ENCODE measurements at places on chromosomes 13 and 19. TPM values are rescaled to one million over a fixed set of nuclear protein-coding genes. Genes with fewer than 3 reads are reported as not detected.
A peak's percentile ranks its signal among the peaks of the same experiment; 100 is the strongest.

LPAR2 gene
- 17.2 TPM for total RNA-seq

DNA sequence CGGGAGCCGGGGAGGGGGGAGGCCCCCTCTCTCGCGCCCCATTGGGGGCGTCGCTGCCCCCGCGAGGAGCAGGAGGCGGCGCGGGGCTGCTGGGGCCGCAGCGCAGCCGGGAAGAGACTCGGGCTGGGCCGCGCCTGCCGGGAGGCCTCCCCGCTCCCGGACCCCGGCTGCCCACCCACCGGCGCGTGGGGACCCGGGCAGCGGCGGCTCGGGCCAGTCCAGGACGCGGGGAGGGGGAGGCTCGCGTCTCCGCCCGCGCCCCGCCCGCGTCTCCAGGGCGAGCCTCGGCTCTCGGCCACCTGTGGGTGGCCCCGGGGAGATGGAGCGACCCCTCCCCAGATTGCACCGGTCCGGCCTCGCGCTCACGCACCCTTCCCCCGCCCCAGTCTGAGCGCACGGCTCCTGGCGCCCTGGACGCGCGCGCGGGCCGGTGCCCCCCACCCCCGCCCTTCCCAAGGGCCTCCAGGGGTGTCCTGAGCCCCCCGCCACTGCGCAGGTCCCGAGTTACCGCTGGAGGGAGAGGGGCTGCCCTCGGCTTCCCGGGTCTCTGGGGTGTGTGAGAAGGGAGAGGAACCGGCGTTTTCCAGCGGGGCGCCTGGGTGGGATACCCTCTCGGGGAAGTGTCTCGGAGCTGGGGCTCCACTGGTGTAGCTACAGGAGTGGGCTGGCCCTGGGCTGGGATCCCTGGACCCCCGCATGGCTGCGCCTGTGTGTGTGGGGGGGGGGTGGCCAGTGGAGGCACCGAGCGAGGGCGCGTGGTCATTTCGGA is 645 bp downstream of the PALM start:
- no peak for DNase-seq

GRCh38 chr19:1295169-1296012 is 9.7 kb downstream of the EFNA2 start:
- peak; percentile 52 for DNase-seq

DNA sequence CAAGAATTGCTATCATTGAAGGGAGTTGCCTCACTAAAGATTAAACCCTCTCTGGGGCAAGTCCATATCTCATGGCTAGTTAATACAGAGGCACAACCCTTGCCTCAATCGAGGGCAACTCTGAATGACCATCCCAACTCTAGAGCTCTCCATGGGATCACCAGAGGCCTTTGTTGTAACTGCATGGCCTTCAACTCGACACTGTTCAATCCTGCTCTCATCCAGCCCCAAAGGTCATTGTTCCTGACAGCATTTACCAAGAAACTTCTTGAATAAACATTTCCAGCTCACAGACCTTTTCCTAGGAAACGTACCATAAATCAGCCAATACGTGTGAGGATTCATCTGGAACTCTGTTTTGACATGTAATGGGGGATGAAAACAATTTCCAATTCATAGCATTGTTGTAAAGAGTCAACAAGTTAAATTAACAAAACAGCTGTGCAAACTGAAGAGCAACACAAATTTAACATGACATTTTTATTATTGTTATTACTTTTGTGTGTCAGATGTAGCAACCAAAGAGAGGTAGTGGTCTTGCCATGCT is 452.7 kb downstream of the SUCLA2 start:
- no peak for DNase-seq

DNA sequence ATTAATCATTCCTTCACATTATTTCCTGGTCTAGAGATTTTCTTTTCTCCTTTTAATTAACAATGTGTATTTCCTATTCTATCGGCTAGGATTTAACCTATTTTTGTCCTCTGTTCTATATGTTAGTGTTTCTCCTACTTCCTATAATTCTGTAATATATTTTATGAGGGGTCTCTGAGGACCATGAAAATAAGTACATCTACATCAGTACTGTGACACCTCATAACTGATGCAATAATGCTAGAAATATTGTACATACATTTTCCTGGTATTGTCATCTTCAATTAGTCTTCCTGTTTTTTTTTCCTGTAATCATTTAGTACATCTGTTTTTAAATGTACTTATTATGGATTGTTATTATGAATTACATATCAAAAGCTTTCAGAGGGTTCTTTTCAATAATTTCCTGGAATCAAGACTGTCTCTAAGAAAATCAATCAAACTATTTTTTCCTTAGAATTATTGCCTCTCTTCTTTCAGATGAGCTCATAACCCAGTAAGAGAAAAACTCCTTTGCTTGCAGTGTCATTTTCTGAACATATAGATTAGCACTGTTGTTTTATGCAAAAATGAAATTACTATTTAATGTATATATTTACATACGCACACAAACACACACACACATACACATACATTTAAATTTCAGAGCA is 1004.3 kb downstream of the SLITRK5 start:
- no peak for DNase-seq

DNA sequence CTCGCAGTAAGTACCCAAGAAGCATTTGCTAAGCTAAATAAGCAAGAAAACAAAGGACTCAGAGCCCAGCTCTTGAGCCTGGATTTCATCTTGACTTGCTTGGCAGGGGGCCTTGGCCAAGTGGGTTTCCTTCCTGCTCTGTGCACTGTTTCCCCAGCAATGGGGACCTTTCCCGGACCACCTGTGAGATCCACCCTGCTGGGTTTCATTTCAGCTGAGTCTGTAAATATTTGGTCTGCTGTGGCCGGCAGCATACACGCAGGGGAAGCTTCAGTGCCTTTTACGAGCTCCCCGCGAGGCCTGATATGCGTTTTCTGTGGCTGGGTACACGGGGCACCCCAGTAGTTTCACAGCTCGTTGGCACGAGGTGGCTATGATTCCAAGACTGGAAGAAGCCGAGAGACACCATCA is 12.4 kb upstream of the TINCR start:
- peak; percentile 56 for DNase-seq

SSBP4 gene
- 242 TPM for total RNA-seq

- no peak for DNase-seq
Measured at GRCh38 chr13:48778610-48779009, 124.9 kb downstream of the CYSLTR2 start.

ZNF723 gene
- total RNA-seq = not detected

GRCh38 chr13:99995589-99996380 is 14.2 kb downstream of the ZIC2 start:
- DNase-seq = peak; percentile 83

GRCh38 chr19:55085923-55086715 is 10.4 kb downstream of the EPS8L1 start:
- DNase-seq = no peak

DNA sequence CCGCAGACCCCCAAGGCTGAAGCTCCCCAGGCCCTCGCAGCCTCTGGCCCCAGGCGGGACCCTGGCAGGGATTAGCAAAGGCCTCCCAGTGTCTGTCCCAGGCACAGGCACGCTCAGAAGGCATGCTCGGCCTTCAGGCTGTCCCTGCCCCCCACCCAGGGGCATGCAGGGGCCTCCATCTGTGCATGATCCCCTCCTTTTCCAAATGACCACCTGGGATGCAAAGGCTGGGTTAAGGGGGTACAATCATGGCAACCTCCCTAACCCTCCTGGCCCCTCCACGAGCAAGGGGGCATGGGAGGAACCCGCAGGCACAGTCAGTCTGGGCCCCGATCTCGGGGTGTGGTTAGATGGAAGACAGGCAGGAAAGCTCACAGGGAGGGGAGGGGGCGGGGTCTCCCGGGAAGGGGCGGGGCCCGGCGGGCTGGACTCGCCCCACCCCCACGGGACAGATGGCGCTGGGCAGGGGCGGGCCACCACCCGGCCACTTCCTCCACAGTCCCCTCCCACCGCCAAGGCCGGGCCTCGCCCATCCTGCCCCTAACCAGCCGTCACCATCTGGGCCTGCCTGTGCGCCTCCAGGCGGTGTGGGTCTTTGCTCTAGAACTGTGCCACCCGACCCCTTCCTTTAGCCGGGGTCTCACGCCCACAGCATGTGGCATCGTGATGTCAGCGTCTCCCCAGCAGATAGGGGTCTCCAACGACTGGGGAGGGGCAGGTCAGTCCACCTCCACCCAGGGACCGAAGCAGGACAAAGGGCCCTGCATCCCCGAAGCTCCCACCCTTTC is 7.0 kb upstream of the REXO1 start:
- peak; percentile 89 for DNase-seq

DNA sequence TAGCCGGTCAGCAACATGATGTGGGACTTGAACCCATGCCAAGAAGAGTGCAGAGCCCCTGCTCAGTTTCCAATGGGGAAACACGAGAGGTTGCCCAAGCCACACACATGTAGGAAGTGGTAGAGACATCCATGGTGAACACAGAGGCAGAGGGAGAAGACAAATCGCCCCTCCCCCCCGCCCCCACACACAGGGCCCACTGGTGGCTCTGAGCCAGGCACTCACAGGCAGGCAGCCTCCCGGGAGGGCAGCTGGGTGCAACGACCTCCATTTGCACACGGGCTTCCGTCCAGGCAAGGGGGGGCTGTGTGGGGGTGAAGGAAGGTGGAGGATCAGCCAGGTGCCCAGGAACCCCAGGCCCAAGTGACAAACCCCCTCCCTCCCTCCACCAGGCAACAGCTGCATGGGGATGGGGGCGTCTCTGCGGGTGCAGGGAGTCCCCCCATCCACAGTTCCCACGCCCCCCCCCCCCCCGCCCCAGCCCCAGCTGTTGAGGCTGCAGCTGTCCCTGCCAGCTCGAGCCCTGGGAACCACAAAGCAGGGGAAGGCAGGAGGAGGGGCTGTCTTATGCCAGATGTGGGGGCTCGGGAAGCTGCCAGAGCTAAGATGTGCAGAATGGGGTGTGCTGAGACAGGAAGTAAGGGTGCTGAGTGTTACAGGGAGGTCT is 3.4 kb downstream of the NOTCH3 start:
- DNase-seq = no peak

POLRMT gene
- total RNA-seq = 107 TPM

PLEKHJ1 gene
- total RNA-seq = 75.9 TPM

GRCh38 chr19:21109116-21109515 is 27.1 kb downstream of the ZNF714 start:
- no peak for DNase-seq

C19orf81 gene
- 10.5 TPM for total RNA-seq

- no peak for DNase-seq
Measured at GRCh38 chr13:34165158-34165557, 347.2 kb downstream of the RFC3 start.

TIMM50 gene
- total RNA-seq = 174 TPM

- DNase-seq = no peak
Measured at GRCh38 chr19:48695743-48696352, at the start of gene FUT2. Gene FUT2, plus strand, starts transcription at chr19:48695971. Its CDS starts 6,986 bp downstream, at chr19:48702957.

SELENOV gene
- total RNA-seq = not detected

FCGBP gene
- total RNA-seq = 8.7 TPM

GRCh38 chr13:99151516-99151915 is 49.1 kb upstream of the UBAC2 start:
- DNase-seq = no peak

DNA sequence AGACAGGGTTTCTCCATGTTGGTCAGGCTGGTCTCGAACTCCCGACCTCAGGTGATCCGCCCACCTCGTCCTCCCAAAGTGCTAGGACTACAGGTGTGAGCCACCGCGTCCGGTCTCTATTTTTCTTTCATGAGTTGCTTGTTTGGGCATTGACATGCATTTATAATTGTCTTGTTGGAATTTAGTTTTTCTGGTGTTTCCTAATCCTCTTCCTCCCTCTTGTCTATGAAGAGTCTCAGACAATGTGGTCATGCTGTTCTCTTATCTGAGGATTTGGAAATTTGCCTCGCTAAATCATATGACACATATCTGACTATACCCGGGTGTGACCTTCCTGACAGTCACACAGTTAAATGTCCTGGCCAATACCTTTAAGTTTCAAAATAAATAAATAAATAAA is 7.4 kb upstream of the CEACAM18 start:
- DNase-seq = no peak

DNA sequence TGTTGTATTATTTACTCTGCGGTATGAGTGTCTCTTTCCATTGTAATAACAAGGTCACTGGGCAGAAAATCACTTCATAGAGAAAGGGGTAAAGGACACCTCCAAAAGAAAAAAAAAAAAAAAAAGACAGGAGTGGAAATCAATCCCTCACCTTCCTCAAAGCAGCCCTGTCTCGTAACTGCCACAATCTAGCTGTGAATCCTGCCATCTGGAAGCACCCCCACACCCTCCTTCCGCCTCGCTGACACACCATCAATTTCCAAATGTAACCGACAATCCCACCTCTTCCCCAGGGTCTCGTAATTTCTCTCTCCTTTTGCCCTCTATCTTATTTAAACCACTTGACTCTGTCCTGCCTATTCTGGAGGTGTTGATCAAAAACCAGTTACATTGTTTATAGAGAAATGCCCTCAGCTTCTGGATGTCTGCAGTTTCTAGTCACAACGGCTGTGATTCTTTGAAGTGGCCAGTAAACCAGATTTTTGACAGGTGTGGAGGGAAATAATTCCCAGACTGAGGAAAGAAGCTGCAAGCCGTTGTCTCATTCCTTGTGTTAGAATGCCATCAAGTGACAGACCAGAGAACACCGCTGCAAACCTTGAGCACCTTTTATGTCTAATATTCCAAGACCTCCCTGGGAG is 9.1 kb upstream of the POP4 start:
- DNase-seq = peak; percentile 10

CYP4F8 gene
- total RNA-seq = not detected

DNA sequence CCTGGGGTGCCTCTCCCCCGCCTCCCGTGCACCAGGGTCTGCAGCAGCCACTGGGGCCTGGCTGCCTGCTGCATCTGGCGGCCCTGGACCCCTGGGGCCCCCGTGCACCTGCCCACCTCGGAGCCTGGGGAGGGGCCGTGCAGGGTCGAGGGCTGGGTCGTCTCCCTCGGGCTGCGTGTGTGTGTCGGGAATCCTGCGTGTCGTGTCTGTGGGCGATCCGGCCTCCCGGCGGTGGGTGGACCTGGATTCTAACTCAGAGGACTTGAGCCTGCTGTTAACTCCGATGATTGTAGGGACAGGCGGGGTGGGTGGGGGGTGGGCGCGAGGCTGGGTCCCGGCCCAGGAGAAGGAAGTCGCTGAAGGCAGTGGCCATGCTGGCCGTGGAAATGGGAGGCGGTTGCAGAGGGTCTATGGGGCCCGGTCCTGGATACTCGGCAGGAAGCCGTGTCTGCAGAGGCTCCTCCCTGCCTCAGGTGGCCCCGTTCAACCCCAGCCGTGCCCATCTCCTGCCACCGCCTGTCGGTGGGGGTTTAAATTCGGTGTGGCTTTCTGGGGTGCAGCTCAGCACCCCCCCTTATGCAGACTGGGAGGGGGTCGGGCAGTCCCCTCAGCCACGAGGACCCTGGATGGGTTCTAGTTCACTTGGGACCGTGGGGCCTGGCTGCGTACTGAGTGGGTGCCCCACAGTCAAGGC is 9.4 kb upstream of the WDR18 start:
- no peak for DNase-seq

GRCh38 chr13:101291646-101292515 is 124.4 kb downstream of the NALCN start:
- no peak for DNase-seq

ZNF599 gene
- 8.0 TPM for total RNA-seq

DNA sequence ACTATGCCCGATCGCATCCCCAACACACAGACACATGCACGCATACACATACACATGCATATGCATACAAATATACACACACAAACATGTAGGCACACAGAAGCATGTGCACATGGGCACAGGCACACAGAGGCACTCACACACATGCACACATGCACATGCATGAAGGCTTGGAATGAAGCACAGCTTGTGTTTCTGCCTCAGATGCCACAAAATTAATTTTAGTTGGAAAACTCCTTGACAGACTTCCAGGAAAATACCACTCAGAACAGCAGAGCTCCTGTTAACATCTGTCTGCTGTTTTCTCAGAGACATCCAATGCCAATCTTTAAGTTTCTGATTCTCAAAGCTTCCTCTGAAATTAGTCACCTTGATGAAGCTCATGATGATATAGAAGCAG is 532.7 kb downstream of the RFC3 start:
- no peak for DNase-seq

BEST2 gene
- 0.13 TPM for total RNA-seq

- no peak for DNase-seq
Measured at GRCh38 chr19:43501661-43502418, 2.7 kb downstream of the PHLDB3 start.

All from A673 (cell line).